ENCODE measurements at places on chromosomes 7 and 10. TPM values are rescaled to one million over a fixed set of nuclear protein-coding genes. Genes with fewer than 3 reads are reported as not detected.

GRCh38 chr7:134910968-134911367, 75.3 kb upstream of the AGBL3 start:
- no peak for DNase-seq

SMKR1 gene
- 0.84 TPM for total RNA-seq

ZNF488 gene
- total RNA-seq: 2.6 TPM

DNA sequence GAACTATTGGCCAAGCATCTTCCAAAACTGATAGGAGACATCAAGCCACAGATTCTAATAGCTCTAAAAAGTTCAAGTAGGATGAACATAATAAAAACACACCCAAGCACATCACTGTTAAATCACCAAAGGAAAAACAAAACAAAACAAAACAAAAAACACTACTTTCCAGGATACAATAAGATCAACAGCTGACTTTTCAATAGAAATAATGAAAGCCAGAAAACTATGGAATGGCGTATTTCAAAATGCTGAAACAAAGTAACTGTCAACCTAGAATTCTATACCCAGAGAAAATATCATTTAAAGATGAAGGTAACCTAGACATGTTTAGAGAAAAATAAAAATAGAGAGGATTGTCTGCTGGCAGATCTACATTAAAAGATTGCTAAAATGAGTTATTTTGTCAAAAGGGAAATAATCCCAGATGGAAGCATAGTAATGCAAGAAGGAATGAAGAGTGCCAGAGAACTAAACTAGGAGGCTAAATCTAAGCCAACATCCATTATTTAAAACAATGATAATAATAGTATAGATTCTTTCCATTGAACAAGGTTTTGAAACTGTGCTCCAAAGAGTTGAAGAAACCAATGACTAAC, 13.9 kb downstream of the TUBAL3 start:
- DNase-seq: no peak

DNA sequence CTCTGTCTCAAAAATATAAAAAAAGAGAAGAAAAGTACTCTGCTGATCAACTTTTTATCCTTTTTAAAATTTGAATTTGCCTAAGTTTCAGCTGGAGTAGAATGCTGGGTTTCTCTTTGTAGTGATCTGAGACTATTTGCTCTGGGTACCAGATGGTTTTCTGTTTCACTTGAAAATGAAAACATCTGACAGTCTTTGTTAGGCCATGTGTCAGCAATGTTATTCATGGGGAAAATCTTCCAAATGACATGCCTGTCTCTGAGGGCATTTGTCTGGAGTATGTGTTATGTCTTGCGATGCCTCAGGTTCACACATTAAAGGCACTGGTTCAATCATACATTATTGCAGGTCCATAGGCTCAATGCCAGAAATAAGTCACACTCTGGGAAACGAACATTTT, 175.3 kb upstream of the TMEM229A start:
- no peak for DNase-seq

USP6NL gene
- 19.8 TPM for total RNA-seq

DNA sequence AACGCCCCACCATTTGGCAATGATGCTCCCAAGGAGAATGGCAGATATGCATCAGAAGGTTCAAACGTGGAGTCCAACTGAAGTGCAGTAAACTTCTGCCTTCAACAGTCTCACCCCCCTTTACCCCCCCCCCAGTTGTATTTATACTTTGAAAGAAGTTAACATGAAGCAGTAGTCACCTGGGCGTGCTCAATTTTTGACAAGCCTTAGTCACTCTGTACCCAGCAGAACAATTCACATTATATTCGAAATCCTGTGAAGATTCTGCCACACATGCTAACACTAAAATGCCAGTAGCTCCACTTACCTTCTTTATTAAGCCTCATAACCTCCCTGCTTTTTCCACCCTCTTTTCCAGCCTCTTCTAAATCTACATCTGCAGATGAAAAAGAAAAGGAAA, 894 bp downstream of the ATXN7L1 start:
- DNase-seq: no peak

BTBD16 gene
- not detected for total RNA-seq

POR gene
- total RNA-seq: 70.9 TPM

GRCh38 chr7:91050677-91051076, 213.6 kb upstream of the FZD1 start:
- no peak for DNase-seq

- DNase-seq: no peak
Measured at GRCh38 chr10:122149561-122150505, 121.3 kb upstream of the BTBD16 start.

DNA sequence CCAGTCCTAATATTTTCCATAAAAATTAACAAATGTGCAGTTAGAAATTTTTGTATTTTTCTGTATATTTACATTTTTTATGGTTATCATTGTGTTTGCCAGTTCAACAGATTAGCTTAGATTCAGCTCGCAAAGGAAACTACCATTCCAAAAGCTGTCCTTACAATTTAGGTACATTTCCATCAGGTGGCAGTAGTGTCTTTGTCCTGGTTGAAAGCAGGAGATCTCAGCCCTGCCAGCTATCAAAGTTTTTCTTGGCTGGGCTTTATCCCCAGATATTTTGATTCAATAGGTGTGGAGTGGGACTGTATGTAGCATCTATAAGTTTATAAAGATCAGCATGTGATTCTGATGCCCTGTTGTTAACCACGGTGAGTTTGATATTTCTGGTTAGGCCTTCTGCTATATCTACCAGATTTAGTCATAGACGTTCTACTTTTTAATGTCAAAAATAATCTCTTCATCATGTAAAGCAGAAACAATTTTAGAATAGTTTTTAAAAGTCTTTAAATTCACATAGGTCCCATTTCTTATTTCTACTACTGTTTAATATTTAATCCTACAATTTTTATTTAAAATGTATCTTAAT, 15.5 kb upstream of the ICA1 start:
- DNase-seq: no peak

DYNC1I1 gene
- total RNA-seq: 2.4 TPM

SLC26A4 gene
- not detected for total RNA-seq

DNA sequence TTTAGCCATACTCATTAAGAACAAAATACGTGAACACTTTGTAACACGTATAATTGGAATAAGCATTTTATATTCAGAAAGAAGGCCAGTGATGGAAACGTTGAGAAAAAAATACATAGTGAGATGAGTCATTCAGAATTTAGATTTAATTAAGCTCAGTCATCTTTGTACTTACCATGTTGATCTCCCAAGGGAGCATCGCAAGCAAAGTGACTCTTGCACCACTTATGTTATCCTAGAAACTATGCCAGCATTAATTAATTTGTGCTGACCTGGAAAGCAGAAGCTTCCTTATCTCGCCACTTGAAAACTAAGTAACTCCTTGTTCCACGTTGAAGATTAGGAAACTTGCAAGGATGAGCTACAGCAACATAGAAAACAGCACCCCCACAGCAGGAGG, 9.7 kb upstream of the MPP7 start:
- DNase-seq: peak; percentile 31

ELOVL3 gene
- not detected for total RNA-seq

DNA sequence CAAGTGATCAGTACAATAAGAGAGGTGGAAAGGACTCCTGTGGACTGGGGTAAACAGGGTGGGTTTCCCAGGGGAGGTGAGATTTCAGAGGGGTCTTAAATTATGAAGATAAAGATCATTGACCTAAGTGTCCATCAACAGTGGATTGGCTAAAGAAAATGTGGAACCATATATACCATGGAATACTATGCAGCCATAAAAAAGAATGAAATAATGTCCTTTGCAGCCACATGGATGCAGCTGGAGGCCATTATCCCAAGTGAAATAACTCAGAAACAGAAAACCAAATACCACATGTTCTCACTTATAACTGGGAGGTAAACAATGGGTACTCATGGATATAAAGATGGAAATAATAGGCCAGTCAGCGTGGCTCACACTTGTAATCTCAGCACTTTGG, 28.9 kb upstream of the CUX1 start:
- DNase-seq: no peak

RTKN2 gene
- 20.2 TPM for total RNA-seq

GRCh38 chr10:12835709-12836108, 165.8 kb downstream of the CCDC3 start:
- DNase-seq: no peak

Measured in A172 (cell line).